ENCODE measurements at places on chromosomes 1 and 21.

- H3K27ac ChIP-seq, result no peak overlapping the region
- H3K4me1 ChIP-seq, result peaks cover 17% of the 10 kb centered on the region
- H3K4me3 ChIP-seq, result no peak overlapping the region
- peaks cover 61% of the 10 kb centered on the region for H3K36me3 ChIP-seq
Measured at GRCh38 chr1:16392740-16393569, 25.9 kb downstream of the SZRD1 start.

DNA sequence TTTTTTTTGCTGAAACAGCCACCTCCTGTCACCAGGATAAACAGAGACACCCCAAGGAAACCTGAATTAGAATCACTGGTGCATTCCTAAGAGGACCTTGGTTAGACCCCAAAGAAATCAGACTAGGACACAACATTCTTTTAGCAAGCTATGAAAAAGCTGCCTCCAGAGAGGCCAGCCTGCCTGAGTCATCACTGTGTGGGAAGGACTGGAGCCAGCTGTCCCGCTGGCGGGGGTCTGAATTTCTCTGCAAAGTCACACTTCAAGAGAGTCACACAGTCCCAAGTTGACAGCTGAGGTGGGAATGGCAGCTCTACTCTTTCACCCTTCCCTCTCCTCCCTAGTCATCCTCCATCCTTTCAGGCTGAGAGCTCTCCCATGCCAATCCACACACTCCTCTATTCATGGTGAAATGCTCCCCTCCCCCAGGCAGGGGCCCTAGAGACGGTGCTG lies 405.0 kb upstream of the POU3F1 start:
- H3K36me3 ChIP-seq, result no peaks in the 10 kb centered on the region
- no peaks in the 10 kb centered on the region for H3K4me1 ChIP-seq
- H3K27me3 ChIP-seq, result no peaks in the 10 kb centered on the region
- H3K27ac ChIP-seq, result no peak overlapping the region
- H3K4me3 ChIP-seq, result no peak overlapping the region

GRCh38 chr1:73914951-73915350 lies 283.0 kb downstream of the LRRIQ3 start:
- no peaks in the 10 kb centered on the region for H3K4me1 ChIP-seq
- H3K4me3 ChIP-seq, result no peak overlapping the region
- H3K27me3 ChIP-seq, result no peaks in the 10 kb centered on the region

DNA sequence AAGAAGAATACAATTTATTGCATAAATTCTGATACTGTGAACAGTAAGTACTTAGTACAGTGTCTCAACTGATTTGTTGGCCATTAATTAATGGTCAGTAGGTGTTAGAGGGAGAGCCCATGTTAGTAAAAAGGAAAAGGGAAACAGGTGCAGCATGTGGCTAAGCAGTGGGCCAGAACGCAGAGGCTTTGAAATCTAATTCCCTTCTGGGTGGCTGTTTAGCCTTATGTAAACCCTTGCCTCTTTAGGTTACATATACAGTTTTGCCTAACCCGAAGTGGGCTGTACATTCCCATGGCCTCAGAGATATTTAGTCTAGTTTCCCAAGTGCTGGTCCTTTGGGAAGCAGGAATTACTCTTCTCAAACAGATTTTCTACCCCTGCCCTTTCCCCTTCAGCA lies 43.5 kb upstream of the BCL9 start:
- DNase-seq, result no peak
- H3K4me3 ChIP-seq, result no peak overlapping the region
- no peak overlapping the region for H3K27ac ChIP-seq
- no peaks in the 10 kb centered on the region for H3K36me3 ChIP-seq

DNA sequence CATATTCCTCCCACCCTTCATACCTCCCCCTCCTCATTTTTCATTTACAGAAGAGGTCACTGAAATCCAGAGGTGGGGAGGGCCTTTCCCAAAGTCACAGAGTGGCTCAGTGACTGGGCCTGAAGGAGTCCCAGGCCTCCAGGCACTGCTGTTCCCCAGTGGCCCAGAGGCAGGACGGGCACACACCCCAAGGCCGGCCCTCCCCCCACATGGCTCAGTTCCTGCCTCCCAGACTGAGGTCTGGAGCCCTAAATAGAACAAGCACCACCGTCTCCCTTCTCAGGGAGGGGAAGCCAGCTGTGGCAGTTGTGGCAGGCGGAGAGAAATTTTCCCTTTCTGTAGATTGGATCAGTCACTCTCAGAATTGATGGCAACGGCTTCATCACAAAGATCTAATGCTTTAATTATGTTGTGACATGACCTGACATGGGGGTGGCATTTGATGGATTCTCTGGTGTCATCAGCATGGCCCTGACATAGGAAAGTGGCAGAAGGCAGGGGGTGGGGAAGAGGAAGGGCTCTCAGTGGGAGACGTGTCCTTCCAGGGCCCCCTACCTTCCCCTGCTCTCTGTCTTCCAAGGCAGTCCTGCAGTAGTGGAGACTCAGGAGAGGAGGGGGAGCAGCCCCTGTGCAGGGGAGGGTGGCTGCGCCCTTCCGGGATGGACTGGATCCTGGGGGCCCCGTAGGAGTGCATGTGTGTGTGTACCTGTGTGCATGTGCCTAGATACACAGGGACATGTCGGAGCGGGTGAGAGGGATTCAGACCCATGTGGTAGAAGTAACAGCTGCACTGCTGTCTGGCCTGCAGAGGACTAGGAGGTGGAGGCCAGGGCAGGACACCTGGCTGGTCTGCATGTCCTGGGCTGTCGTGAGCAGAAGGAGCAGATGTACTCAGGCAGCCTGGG lies 41.2 kb upstream of the FOXO6 start:
- H3K27me3 ChIP-seq, result no peaks in the 10 kb centered on the region
- no peaks in the 10 kb centered on the region for H3K4me1 ChIP-seq
- no peaks in the 10 kb centered on the region for H3K36me3 ChIP-seq
- no peak for DNase-seq

DNA sequence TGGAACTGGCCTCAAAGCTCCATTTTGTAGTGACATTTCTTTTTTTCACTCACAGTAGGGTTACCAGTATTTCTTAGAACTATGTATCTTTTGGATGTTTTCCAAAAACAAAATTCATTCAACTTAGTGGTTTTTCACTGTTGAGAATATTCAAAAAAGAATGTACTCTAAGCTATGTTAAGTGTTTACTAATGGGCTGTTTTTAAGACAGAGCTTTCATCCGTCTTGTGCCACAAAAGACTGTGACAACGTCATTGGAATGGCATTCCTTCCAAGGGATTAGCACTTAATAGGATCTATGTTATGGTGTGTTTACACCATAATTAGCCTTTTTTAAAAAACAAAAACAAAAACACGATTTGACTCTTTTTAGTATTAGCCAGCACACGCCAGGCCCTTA lies 66.8 kb downstream of the TTC3 start:
- H3K27me3 ChIP-seq, result no peaks in the 10 kb centered on the region
- H3K36me3 ChIP-seq, result peaks cover 69% of the 10 kb centered on the region
- no peak overlapping the region for H3K4me3 ChIP-seq

DNA sequence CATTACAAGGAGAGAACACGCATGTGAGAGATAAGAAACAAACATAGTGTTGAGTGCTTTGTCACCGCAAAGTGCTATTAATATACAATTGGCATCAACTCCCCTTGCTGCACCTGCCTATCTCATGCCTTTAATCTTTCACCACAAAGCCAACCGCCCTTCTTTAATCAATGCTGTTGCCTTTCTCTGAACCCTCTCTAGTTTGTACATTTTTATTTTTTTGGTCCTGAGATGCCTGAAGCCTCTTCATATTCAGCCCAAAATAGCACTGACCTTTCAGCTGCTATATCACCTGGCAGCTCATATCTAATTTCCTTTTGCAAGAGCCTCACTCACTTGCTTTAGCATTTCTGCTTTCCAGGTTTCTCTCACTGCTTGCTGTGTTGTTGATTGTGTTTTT lies 504.7 kb downstream of the NUF2 start:
- H3K27ac ChIP-seq, result no peak overlapping the region
- H3K4me3 ChIP-seq, result no peak overlapping the region
- DNase-seq, result no peak
- no peaks in the 10 kb centered on the region for H3K36me3 ChIP-seq
- no peaks in the 10 kb centered on the region for H3K4me1 ChIP-seq
